ENCODE measurements at places on chromosomes 13 and 19.

DNA sequence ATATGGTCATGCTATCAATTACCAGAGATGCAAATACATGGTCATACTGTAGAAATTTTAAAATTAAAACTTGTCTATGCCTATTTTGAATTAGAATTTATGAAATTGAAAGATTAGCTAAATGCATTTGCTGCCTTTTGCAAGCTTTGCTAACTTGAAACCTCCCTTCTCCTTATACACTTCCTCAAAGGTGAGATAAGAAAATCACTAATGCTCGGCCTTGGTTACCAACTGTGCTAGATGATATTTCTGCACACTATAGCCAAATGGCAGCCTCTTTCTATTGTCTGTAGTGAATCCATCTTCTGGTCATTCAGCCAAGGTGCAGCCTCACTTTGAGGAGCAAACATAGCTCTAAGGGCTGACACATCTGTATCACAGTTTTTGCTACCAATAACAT, 31.1 kb upstream of the MYCBP2 start:
- DNase-seq, result no peak

DNA sequence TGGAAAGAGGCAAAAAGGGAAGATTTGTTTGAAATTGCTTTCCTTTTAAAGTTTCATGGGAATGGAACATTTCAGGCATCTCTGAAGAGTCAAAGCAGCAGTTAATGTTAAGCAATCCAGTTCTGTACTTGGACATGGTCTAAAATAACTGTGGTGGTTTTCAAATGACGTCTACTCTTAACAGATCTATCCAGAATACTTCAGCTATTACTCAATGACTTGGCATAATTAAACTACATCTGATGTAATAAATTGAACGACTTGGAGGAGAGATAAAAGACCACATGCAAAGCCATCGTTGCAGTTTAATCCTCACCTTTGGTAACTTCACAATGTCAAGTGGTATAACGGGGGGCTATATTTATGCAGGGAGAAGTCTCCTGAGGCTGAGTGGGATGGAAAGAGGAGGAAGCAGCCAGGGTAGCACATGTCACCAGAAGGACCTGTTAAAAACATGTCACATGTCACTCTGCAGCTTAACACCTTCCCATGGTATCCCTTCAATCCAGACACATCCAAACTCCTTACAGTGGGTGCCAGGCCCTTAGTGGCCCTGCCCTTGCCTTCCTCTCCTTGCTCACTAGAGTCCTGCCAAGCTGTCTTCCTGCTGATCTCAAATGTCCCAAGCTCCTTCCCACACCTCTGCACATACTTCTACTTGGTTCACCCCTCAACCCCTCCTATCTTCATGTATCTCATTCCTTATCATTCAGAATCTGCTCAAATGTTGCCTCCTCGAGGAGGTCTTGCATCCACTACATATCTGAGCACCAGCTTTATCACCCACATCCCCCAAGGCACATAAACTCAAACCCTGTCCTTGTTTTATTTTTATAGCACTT, 327.8 kb downstream of the SUCLA2 start:
- DNase-seq, result no peak

DNA sequence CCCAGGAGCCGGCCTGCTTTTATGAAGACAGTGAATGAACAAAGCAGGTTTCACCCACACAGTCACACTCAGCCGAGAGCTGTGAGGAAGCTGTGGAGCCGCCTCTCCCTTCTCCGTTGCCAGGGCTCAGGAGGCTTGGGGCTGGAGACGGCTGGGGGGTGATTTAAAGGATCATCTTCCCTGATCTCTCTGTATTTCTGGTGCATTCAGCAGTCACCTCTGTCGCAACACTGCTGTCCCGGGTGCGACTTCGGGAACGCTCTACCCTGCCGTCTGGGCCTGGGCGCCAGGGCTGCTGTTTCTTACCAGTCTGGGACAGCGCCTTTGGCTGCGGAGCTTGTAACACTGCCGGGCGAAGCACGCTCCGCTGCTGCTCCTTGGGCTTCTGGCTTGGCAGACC, 18.1 kb downstream of the CAPS start:
- no peak for DNase-seq

DNA sequence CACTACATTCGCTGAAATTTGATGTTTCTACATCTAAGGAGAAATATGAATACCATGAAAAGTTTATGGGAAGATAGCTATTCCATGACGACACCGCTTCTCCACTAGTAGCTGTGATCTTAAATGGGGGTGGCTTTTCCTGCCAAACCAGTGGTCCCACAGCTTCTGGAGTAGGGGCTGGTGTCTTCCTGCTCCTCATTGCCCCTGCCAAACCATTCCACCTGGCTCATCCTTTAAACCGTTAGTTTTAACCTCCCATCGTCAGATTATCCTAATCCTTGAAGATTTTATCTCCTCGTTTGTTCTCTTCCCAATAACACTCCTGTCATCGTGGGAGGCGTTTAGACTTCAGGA, 568 bp upstream of the ZNF230 start:
- DNase-seq, result no peak

DNA sequence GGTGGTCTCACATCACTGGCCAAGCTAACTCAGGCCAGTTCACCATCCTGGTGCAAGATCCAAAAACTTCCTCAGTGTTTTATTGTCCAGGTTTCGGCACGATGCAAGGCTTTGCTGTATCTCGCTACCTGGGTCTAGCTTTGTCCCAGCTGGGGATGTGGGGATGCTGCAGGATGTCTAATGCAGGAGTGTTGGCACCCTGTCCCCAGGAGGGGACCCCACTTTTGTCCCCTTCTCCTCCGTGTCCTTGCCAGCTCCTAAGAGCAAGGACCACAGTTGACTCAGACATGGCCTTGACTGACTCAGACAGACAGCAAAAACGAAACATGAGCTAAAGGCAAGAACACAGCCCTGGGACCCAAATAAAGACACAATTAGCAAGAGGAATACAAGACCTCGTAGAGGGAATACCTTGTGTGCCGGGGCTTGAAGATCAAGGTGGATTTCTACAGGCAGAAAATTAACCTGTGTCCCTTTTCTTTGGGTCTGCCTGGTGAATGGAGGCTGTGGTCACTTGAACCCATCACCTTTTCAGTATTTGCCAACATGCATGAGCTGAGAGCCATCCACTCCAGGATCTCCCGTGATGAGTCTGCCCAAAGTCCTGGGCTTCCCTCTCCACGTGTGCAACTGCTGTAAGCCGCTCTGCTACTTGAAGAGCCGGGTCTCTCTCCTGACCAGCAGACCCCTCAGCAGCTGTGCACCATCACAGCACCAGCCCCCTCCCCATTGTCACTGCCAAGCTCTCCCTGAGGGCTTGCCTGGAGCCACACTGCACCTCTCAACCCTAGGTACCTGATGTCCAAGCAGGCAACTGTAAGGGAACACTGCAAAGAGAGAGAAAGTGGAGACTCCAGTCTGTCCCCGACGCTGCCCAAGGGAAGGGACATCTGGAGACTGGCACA, 149.5 kb upstream of the ZNF507 start:
- DNase-seq, result no peak

DNA sequence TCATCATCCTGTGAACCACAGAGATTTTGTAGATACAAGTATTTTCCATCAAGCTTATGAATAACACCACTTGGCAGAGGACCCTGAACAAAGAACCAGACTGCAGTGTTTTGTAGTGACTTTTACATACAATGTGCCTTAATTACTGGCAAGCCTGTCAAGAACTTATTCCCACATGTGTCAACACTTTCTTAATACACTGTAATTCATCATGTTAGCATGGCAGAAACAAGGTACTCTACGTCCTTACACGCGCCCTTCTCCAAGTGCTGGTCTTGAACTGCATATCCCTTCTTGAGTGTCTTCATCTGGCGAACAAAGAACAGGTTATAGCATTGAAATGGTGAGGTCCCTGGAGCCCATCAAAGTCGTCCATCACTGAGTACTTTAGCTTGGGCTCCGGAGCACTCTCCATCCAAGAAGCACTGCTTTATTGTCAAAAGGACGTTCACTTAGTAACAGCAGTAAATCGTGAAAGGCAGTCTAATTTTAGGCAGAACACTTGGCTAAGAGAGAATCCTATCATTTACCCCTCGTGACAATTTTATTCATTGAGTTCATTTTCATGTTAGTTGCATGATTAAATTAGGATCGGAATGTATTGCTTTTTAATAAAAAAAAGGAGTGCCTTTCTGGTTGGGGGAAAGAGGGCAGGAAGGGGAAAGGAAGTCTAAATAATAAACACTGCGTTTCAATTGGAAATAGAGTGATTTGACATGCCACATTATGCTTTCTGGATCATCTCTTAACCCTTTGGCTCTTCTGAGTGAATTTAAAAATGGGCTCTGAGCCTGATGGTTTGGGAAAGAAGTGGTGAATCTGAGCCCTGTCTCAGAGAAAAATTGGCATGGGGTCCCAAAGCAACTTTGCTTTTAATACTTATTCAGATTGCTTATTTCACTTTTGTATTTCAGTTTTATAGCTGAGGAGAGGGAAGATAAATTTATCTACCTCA, 376.1 kb downstream of the DLEU7 start:
- no peak for DNase-seq

DNA sequence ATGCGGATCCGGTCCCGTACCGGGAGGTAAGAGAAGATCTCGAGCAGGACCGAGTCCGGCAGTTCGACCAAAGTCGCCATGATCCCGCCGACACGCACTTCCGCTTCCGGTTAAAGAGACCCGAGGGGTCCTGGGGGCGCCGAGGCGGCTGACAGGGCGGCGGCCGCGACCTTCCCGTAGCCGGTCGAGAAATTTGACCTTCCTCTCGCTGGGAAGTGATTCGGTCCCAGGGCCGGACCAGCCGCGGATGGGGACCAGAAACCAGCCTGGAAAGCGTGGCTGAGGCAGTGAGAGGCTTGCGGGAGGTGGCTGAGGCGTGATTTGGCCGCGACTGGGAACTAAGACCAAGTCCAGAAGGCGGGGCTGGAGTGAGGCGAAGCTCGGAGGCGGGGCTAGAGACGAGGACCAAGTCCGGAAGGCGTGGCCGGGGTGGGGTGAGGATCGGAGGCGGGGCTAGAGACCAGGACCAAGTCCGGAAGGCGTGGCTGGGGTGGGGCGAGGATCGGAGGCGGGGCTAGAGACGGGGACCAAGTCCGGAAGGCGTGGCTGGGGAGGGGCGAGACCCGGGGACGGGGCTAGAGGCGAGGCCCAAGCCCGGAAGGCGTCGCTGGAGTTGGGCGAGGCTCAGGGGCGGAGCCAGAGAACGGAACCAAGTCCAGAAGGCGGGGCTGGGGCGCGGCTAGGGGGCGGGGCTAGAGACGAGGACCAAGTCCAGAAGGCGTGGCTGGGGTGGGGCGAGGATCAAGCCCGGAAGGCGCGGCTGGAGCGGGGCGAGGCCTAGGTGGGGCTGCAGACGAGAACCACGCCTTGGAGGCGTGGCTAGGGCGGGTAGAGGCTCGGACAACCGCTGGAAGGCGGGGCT, at the start of gene FBXL12:
TSS of gene FBXL12 (minus strand) at position 346 of the 862 bp plus-strand sequence. CDS start at position 80, 266 bp downstream.
- peak; percentile 100 for DNase-seq

GRCh38 chr19:38707512-38708114, 36.7 kb downstream of the CAPN12 start:
- no peak for DNase-seq

GRCh38 chr13:78977311-78977710, 318.4 kb upstream of the OBI1 start:
- no peak for DNase-seq

DNA sequence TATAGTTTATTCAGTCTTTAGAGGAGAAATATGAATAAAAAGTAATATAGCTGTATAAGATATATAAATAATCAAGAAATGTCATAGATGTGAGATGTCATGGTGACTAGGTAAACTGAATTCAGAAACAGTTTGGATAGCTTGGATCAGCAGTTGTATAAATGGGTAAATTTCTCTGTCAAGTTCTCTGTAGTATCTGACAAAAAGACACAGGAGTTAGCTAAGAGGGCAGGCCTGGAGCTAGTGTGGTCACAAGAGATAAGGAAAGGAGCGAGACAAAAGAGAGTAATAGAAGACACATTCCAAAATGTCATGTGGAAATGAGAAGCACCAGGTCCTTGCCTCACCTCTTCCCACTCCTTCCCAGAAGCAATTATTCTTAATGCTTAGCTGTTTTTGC, 349.0 kb downstream of the LMO7 start:
- no peak for DNase-seq

- DNase-seq, result peak; percentile 20
Measured at GRCh38 chr13:39415008-39415802, 187.8 kb downstream of the LHFPL6 start.

All from activated CD8-positive, alpha-beta T cell treated with anti-CD3 and anti-CD28 coated beads for 36 hours (primary cell).